ENCODE measurements at places on chromosomes 12 and 14.

DNA sequence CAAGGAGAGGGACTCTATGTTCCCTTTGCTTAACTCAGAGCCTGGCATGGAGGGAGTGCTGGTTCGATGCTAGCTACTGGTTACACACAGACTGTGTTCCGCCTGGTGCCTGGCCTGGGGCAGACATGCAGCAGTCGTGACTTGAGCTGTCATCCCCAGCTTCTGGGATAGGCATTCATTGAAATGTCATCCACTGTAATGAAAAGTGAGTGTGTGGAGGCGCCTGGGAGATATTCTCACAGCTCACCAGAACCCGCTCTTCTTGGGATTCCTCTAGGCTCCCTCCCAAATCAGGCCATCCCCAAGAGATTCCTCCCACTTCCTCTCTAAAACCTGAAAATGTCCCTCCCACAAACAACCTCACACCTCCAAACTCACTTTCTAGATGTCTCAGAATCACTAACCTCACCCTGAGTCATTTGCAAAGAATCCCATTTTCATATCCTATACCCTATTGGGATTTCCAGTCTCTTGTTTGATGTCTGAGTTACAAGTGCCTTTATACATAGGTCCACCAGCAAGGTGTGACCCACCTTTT is 82.8 kb downstream of the CRACR2A start:
- DNase-seq: no peak

DNA sequence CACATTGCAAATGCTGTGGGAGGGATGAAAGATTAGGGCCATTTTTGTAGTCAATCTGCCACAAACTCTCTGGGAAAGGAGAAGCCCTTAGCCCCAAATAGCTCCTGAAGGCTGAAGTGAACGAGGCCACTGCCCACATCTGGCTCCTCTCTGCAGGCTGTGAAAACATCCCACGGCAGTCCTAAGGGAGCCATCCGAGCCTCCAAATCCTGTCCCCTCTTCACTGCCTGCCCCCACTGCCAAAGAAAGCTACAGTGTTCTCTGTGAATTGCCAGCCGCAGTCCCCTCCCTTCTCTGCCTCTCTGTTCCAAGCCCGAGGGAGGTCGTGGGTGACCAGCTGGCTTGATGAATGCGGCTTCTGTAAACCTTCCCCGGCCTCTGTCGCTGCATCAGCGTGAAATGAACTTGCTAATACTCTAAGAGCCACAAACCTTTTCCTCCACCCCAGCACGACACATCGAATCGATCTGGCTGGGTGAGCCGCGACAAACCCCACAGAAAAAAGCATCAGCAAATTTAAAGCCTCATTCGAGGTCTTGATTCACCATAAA is 180.7 kb upstream of the NRXN3 start:
- no peak for DNase-seq

DNA sequence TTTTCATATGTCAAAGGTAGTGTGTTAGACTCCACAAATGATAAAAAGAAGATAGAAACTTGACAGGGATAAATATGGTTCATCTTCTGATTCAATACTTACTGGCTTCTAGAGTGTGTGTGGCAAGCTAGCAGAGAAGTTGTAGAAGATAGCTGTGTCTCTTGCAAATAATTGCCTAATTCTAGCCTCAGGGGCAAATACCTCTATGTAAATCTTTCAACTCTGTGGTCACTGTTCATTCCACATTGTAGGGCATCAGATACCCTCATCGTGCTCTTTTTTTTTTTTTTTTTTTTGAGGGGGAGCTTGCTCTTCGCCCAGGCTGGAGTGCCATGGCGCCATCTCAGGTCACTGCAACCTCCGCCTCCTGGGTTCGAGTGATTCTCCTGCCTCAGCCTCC is 1.7 kb downstream of the OLR1 start:
- no peak for DNase-seq

DNA sequence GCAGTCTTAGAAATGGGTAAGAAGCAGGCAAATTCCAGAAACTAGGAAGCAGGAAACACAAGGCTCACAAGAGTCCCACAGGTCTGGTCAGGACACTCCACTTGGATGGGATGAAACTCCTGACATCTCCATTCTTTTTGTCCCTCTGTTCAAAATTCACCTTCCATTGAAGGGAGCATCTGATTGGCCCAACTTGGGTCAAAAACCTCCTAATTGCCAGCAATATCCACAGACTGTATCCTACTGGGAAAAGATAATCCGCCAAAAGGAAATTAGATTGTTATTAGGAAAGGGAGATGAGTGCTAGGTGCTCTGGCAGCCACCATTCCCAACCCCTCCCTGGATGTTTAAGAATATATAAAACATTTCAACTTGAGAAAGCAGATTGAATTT is 256.9 kb downstream of the ZFP36L1 start:
- no peak for DNase-seq

GRCh38 chr12:110149086-110149660 is 25.0 kb downstream of the IFT81 start:
- no peak for DNase-seq

- DNase-seq: no peak
Observed at GRCh38 chr14:68464711-68465110, 328.2 kb downstream of the ZFP36L1 start.

DNA sequence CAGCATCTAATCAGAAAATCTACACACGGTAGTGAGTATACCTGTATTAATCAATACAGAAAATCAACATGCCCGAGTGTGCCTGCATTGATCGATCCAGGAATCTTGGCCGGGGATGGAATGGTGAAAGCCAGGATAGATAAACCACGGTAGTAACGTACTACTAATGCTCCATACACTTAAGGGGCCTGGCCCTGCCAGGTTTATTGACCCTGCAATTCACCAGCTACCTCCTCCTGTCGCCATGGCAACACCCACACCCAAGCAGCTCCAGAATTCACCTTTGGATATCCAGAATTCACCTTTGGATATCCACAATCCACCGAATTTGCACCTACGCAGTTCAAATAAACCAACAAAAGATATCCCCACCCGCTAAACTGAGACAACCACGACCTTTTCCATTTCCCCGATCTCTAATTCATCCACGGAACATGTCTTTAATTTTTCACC is 14.8 kb upstream of the CALM1 start:
- DNase-seq: no peak

GRCh38 chr12:25130741-25131188 is 64.2 kb downstream of the DNAI7 start:
- peak; percentile 31 for DNase-seq

- DNase-seq: peak; percentile 44
Observed at GRCh38 chr12:95802482-95803270, 12.1 kb upstream of the NTN4 start.

- DNase-seq: no peak
Observed at GRCh38 chr12:17076811-17077210, 470.8 kb upstream of the LMO3 start.

GRCh38 chr12:52929538-52929937 is 19.4 kb upstream of the KRT18 start:
- no peak for DNase-seq

- no peak for DNase-seq
Observed at GRCh38 chr12:110669193-110669502, 19.8 kb downstream of the HVCN1 start.

DNA sequence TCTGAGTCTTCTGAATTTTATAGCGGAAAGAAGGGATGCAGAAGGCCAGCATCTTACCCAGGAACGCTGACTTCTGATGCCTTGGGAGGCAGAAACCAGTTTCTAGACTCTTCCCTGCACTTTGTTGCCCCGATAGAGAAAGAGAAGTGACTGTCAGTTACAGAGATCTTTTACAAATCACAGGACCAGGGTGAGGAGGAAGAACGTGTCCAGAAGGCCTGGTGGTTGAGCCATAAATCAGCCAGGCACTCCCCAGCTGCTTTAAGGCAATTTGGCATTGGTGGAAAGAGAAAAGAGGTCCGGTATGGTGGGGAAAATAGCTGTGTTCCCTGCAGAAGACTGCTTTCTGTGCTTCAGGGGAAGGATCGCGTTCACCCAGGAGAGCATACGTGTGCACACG is 88.7 kb upstream of the KCNA1 start:
- no peak for DNase-seq

GRCh38 chr12:78385541-78385940 is 479.0 kb upstream of the SYT1 start:
- DNase-seq: no peak

- DNase-seq: no peak
Observed at GRCh38 chr14:63432888-63433552, 110.2 kb downstream of the PPP2R5E start.

DNA sequence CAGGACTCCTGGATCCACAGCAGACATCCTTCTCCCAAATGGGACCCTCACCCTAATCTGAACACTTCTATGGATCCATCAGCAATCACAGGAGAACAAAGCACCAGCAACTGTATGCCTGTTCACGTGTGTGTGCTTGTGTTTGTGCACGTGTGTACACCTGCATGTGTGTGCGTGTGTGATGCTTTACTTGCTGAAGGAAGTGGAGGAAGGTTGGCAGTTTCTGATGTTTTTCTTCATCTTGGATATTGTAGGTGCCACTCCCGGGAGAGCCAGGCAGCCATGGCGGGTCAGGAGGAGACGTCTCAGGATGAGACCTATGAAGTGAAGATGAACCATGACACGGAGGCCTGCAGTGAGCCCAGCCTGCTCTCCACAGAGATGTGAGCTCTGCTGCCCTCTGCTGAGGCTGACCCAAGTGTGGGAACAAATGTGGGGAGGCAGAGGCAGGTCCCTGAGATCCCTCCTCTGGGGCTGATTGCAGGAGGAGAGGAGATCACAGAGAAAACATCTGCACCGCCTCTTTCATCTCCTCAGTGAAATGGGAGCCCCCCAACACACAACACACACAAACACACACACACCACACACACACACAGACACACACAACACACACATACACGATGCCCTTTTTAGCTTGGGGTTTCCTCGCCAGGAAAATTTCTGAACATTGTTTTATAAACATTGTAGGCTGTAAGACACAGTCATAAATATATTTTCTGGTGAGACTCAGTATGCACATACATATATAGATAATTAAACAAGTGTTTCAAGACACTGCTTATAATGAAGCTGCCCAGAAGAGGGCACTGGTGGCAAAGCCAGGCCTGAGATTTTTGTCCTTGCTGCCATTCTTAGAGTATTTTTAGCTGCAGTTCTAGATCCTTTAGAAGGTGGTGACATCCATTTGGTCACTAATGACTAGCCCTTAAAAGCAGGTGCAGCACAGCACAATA is 112.2 kb upstream of the FKBP4 start:
- no peak for DNase-seq

DNA sequence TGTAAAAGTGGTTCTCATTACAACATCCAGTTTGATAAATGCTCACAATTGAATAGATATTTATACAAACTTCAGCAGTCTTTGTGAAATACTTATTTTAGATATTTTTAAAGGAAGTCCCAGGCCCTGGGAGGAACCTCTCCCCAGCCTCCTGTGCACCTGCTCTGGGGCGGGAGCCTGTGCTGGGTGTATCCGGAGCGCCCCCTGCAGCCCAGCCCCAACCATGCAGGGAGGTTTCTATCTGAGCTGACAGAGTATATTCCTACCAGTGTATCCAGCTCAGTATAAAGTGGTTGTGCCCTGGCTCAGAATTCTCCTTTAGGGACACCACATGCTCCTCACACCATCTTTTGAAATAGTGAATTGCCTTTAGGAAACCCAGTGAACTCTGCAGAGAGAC is 851.8 kb downstream of the TMEM121 start:
- no peak for DNase-seq

GRCh38 chr12:92404259-92404894 is 258.7 kb upstream of the BTG1 start:
- no peak for DNase-seq

GRCh38 chr12:3580094-3580749 is 89.2 kb downstream of the PRMT8 start:
- DNase-seq: no peak

GRCh38 chr12:53506450-53506785 is 866 bp downstream of the NPFF start:
- DNase-seq: no peak

DNA sequence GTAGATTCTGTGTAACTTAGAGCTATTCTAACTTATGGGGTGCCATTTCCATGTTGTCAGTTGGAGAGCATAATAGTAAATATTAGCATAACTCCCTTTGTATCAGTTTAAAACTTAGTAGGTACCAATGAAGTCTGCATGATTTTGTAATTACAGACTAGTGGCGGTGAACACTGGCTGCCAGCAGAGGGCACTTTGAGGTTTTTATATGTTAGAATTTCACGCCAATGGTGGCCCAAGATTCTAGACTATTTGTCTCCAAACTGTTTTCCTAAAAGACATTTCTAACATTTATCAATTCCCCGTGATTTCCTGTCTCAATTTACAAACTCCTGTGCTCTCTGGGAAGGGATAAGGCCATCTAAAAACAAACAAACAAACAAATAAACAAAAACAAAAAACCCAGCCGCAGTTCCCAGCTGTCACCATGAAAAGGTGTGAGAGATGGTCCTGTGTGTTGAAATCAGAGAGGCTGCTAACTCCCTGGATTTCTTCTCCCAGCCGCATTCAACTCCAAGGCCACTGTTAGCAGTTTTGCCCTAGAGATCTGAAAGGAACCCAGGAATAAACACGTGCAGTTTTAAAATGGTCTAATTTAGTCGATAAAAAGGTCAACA is 57.6 kb downstream of the BRMS1L start:
- no peak for DNase-seq

DNA sequence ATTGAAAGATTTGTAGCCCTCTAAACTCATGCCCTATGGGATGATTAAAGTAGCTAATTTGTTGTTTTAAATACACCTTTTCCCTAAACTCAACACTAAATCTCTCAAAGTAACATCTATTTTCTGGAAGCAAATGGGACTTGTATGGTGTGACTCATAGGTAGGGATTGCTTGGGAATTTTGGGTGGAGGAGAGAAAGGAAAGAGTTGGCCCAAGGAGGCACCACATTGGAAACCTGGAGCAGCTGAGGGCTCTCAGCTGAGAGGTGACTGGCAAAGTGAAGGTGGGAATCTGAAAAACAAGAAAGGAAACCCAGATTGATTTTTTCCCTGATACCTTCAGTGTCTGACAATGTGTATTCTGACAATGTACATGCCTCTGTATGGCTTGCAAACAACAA is 114.8 kb upstream of the PRICKLE1 start:
- no peak for DNase-seq

- no peak for DNase-seq
Observed at GRCh38 chr14:38554026-38554425, 298.1 kb upstream of the CLEC14A start.

- DNase-seq: no peak
Observed at GRCh38 chr14:84025106-84026012, 1504.6 kb upstream of the FLRT2 start.

DNA sequence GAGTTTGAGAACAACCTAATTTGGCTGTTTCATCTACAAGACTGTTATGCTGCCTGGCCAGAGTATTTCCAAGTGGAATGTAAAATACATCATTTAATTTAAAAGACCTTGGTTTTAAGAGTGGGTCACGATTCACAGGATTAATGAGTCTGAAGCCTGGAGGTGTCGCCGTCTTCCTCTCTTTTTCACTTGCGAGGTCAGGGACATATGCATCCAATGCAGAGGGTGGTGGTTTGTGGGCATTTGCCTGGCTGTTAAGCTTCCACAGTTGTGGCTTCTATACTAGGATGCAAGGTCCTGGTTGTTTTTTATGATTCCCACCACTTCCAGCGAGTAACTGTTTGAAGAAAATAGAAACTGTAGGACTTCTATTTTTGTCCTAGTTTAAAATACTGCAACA is 22.8 kb upstream of the RASSF3 start:
- no peak for DNase-seq

Data from fibroblast of skin of left quadriceps (primary cell).